ENCODE measurements at places on chromosomes 5 and 9.

DNA sequence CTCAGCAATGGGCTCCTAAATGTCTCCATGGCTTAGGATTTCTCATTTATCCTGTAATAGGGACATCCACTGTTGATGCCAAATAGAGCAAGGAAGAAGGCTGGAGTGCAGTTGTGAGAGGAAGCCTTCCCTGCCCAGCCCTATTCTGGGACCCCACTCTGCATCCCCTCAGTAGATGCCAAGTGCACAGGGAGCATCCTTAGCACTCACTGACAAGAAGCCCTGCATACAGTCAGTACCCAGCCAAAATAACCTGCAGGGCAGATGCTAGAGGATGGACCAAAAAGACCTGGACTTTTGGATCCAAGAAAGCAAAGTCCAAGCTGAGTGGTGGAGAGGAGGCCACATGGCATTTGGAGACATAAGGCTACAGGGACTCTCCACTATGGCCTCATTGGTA lies 113.5 kb upstream of the SPOCK1 start:
- no peak for DNase-seq

DNA sequence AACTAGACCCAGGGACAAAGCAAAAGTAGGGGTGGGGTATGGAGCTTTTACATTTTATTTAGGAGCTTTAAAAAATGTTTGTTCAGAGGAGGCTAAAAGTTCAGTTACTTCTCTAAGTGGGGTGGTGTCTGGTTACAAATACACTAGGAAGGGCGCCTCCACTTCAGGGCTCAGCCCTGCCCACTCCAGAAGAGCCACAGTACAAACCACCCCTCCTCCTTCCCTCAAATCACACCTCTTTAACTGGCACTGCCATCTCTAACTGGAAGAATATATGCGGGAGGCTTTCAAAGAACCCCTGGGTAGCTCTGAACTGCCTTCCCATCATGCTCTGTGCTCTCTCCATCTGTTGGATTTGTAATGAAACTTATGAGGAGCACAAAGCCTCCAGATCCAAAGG lies 98.8 kb upstream of the NFIB start:
- no peak for DNase-seq

- DNase-seq, result no peak
These were observed 480 bp upstream of the PRDM12 start for GRCh38 chr9:130663977-130664250.

DNA sequence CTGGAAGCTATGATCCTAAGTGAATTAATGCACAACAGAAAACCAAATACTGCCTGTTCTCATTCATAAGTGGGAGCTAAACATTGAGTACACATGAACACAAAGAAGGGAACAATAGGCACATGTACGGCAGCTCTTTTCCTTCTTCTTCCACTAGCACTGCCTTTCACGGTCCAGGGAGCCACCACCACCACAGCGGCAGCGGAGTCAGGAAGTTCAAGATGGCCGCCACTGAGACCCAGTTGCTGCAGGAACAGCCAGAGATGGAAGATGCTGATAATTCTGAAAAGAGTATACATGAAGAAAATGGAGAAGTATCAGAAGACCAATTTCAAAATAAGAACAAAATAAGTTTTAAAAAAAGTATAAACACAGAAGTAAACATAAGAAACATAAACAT lies 39.5 kb upstream of the TNFSF15 start:
- no peak for DNase-seq

DNA sequence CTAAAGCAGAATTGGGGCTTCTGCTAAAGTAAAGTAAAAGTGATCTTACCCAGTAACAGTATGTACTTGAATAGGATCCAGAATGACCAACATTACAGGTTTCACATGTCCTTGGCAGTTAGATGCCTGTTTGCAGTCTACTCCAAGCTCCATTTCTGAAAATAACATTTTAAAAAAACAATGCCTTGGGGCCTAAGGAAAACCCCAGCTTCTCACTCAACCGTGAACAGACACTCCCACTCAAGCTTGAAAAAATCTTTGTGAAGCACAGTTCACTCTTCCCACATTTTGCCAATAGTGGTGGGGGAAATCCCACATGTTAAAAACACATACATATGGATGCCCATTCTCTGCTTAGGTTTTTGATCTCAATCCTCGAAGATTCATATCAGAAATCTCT lies 304.1 kb downstream of the ARRDC3 start:
- DNase-seq, result no peak

GRCh38 chr9:92138157-92138959 lies 23.1 kb upstream of the SPTLC1 start:
- peak; percentile 66 for DNase-seq

GRCh38 chr5:72346398-72346797 lies 26.2 kb downstream of the PTCD2 start:
- DNase-seq, result no peak

DNA sequence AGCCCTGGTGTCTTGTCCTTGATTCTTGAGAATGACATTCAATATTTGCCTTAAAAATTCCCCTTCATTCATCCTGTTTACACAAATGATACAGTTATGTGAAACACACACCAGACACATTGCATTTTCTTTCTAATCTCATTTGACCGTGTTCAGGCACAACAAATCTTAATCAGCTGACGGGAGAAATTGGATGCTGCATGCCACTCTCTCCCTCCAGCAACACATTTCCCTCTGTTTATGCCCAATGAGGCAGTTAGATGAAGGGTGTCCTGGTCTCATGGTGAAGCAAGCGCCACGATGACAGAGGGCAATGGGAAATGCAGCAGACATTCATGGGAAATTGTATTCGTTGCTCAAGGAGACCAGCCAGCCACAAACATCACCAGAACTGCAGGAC lies 3.2 kb upstream of the FGF1 start:
- DNase-seq, result no peak

DNA sequence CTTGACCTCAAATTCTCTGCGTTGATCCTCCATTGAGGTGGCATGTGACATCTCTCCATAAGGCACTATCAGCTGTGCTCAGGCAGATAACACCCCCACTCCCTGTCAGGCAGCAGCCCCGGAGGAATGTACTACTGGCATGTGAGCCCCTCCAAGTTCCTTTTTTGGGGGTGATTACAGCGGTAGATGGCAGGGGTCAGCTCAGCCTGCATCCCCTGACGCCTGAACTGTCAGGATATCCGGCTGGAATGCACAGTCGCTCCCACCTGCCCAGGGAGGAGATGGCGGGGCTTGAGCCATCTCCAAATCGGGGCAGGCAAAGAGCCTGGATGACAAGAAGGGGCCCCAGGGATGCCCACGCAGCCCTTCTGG lies 40.8 kb downstream of the FAM78A start:
- no peak for DNase-seq

DNA sequence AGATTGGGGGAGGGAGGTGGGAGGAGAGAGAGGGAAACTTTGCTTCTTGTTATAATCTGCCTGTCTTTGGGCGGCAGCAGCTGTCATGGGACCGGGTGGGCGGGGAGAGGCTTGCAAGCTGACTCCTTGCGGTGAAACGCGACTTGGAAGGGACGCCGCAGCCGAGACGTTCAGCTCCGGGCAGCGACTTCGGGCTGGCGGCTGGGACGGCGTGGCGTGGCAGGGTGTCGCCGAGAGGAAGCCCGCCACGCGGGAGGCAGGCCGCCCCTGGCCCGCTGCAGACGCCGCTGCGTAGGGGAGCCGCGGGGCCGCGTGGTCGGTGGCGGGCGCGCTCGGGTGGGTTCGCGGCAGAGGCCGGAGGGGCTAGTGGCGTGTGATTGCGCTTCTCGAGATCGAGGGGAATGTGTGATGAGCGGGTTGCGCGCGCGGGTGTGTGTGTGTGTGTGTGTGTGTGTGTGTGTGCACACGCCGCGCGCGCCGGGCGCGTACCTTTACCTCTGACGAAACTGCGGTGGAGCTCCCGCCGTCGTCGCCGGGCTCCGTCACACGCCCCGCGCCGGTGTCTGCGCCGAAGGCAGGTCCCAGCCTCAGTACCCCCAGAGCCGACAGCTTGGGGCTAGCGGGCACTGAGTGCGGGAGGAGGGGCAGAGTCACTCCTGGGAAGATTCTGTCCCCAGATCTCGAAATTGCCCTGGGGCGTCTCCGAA lies 1.7 kb downstream of the PPARGC1B start:
- peak; percentile 52 for DNase-seq

DNA sequence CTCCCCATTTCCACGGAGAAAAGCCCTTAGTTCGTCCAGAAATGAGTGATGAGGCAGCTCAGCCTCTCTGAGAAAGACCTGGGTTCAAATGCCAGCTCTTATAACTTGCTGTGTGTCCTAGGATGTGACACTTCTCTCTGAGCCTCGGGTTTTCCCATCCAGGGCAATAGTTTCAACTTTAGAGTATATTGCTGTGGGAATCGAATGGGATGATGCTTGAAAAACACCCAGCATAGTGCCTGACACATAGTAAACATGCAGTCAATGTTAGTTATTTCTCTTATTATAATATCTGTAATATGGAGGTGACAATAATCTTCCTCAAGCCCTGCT lies 430 bp upstream of the MAPKAP1 start:
- no peak for DNase-seq

DNA sequence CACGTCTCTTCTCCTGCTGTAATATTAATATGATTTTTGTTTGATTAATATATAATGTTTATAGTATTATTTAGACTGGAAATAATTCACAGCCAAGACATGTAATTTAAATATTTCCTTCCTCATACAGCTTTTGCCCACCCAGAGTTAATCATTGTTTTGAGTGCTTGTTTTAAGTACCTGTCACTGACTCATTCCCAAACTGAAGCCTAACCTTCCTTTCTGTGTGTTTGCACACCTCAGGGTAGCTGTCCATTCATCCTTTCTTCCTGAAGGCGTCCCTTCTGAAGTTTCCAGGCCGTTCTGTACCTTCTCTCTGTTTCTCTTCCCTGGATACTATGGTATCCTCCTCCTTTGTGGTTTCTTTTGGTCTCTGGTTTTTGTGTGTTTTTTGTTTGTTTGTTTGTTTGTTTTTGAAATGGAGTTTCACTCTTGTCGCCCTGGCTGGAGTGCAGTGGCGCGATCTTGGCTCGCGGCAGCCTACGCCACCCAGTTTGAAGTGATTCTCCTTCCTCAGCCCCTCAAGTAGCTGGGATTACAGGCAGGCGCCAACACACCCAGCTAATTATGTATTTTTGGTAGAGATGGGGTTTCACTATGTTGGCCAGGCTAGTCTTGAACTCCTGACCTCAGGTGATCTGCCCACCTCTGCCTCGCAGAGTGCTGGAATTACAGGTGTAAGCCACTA lies 312.4 kb downstream of the DOCK8 start:
- no peak for DNase-seq

DNA sequence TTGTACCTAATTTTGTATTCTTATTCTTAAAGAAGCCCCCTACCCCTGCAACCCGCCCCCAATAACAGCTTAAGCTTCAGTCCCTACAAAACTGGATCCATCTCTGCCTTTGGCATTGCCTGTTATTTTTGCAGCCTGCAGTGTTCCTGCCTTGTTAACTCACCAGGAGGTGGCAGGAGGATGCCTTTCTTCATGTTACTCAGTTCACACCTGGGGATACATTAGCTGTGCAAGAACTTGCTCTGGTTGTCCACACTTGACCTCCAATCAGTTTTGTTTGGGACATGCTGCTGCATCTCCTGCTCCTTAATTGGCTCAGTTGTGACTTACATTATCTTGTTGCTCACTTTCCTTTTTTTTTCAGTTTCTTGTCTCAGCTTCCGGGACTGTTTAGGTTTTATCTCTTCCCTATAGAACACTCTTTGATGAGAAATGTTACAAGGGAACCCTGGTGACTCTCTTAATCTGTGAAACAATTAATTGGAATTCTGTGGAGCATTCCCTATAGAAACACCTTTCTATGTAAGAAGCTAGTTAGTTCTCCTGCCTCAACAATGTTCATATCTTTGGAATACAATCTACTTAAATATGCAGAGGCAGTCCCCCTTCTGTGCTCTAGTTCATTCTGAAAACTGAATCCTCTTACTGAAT lies 467.7 kb upstream of the ACO1 start:
- no peak for DNase-seq

- DNase-seq, result no peak
These were observed 405.0 kb upstream of the TNC start for GRCh38 chr9:115522912-115523311.

- no peak for DNase-seq
These were observed 241.3 kb downstream of the DEPDC1B start for GRCh38 chr5:60458666-60459065.

DNA sequence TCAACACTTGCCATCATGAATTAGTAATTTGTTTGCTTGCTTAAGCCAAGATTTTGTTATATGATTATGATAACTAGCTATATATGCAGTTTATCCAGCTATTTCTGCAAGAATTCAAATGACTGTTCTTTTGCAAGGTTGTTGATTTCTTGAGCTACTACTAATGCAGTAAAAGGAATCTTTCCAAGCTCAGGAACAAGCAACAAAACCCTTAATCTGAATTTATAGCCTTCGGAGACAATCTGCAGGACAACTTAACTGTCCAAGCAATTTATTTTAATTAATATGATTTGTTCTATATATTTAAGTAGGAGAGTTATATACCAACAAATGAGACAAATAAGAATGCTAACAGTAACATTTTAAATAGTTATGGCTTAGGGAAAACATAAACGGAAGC lies 426.8 kb upstream of the POU5F2 start:
- no peak for DNase-seq

DNA sequence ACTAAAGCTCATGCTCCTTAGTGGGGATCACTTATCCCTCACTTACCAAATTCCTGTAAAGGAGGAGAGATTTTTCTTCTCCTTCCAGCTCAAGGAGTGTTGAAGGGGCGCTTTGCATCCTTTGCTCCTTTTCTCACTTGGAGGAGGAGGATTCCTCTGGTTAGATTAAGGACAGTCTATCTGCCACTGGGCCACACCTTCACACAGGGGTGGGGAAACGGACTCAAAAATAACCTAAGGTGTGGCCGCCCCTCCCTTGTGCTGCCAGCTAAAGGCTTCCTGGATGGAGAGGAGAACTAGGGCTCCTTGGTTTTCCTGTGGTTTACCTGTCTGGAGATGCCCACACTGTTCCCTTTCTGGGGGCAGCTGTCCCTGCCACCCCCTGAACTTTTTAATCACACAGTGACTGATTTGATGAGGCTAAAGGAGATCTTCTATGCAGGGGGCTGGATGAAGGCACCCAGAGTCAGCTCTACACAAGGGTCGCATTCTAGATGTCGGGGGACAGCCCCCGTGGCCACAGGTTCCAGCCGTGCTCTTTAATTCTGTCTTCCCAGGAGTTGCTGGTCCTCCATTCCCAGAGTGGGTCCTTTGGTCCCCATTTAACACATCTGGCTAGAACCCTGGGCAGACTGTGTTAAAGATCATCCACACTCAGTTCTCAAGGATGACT lies 14.4 kb downstream of the GLRX start:
- DNase-seq, result no peak

- DNase-seq, result no peak
These were observed 747.6 kb upstream of the EDIL3 start for GRCh38 chr5:85132269-85132668.
